Hematopoietic multipotent progenitor cell treated with erythropoietin and hydrocortisone succinate and interleukin-3 and kit ligand, for 4 days (in vitro differentiated cells): ENCODE measurements at places on chromosomes 5 and 9.

- no peak for DNase-seq
These were observed 241.7 kb upstream of the KCNN2 start for GRCh38 chr5:114120166-114120565.

- no peak for DNase-seq
These were observed 96.1 kb downstream of the OTULIN start for GRCh38 chr5:14760548-14761002.

DNA sequence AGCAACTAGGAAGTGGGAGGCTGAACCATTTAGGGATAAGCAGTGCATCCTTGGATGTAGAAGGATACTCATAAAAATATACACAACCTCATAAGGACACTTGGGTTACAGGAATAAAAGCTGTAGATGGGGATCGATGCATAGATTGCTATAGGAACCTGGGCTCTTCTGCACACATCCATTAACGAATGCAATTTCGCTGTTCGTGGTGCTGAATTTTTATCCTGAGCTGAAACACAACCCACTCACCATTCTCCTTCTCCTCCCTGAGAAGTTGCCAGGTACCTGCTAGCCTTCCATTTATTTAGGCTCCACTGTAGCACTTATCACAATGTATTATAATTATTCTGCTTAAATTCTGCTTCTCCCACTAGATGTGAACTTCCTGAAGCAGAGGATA, 320.6 kb upstream of the BRINP1 start:
- peak; percentile 15 for DNase-seq

DNA sequence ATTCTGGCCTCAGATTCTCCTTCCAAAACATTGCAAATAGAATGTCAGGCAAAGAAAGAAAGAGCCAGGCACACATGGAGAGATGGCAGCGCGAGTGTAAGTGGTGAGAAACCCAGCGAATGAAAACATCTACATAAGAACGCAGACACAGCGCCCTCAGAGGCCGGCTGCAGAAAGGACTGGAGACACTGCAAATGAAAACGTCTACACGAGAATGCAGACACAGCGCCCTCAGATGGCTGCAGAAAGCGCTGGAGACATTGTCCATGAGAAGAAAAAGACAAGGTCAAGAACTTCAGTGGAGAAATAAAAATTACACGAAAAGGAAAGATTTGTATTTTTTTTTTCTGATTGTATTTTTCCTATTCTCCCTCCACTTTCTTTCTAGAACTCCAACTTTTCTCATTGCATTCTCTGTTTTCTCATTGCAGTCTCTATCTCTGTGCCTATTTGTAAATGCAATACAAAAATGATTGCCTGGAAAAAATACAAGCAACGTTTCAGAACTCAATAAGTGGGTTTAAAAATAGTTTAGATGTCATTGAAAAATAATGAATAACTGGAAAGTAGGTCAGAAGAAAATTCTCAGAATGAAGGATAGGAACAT, 117.9 kb upstream of the LPCAT1 start:
- DNase-seq: peak; percentile 95

GRCh38 chr5:135535820-135536801, at the start of gene NEUROG1:
NEUROG1 (minus strand) TSS chr5:135535964; CDS start chr5:135535690, 274 bp downstream.
- peak; percentile 66 for DNase-seq

- no peak for DNase-seq
These were observed 70.3 kb downstream of the RIGI start for GRCh38 chr9:32455738-32456137.

GRCh38 chr5:6758236-6758635, 45.0 kb downstream of the TENT4A start:
- DNase-seq: no peak

GRCh38 chr9:88872192-88872946, 118.9 kb upstream of the S1PR3 start:
- DNase-seq: no peak

GRCh38 chr5:111869681-111870080, 112.7 kb upstream of the NREP start:
- no peak for DNase-seq

- DNase-seq: no peak
These were observed 155.3 kb downstream of the MACROH2A1 start for GRCh38 chr5:135243556-135244285.

GRCh38 chr9:90034071-90034470, 429.3 kb downstream of the GADD45G start:
- DNase-seq: no peak

- no peak for DNase-seq
These were observed 1654.2 kb upstream of the WWC1 start for GRCh38 chr5:166637295-166637694.

DNA sequence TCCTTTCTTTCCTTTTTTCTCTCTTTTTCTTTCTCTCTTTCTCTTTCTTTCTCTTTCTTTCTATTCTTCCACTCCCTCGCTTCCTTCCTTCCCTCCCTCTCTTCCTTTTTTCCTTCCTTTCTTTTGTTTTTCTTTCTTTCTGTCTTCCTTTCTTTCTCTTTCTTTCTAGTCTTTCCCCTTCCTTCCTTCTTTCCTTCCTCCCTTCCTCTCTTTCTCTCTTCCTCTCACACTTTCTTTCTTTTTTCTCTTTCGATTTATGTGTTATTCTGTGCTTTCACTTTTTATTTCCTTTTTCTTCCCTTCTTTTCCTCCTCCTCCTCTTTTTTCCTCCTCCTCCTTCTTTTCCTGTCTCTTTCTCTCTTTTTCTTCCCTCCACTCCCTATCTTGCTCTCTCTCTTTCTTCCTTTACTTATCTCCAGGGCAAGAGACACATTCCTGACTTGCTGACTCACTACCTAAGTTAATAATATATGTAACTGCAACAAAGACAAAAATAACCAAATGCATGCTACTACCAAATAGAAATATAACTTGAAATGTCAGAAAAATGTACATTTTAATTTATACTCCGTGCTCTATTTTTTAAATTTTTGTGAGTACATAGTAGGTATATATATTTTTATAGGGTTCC, 445.5 kb downstream of the GABRG2 start:
- DNase-seq: no peak

DNA sequence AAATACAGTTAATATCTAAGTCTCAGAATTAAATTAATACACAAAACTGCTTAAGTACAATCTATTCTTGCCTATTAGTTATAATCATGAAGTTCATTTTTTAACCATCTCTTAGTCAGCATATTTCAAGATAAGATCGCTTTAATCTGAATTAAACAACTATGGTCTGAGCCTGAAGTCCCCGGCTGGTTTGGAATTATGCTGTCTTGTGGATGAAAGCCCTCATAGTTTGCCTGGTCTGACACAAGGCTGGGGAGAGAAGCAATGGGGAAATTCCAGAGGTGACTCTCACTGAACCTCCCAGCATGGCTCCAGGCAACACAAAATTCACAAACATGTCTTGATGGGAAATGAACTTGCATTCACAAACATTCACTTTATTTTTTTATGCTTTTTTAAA, 28.0 kb upstream of the GRAMD2B start:
- no peak for DNase-seq

DNA sequence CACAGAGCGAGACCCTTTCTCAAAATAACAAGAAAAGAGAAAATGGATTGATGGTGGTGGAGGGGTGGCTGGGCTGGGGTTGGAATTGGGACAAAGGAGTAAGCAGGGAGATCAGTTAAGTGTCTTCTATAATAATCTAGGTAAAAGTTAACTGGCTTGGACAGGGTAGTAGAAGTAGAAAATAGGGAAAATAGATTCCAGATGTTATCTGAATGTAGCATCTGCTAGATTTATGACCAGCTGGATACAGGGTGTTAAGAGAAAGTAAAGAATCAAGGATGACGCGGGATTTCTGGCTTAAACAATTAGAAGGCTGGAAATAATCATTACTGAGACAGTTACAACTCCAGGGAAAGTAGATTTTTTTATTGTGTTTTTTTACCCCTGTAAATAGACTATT, 13.0 kb downstream of the PPP6C start:
- DNase-seq: no peak

DNA sequence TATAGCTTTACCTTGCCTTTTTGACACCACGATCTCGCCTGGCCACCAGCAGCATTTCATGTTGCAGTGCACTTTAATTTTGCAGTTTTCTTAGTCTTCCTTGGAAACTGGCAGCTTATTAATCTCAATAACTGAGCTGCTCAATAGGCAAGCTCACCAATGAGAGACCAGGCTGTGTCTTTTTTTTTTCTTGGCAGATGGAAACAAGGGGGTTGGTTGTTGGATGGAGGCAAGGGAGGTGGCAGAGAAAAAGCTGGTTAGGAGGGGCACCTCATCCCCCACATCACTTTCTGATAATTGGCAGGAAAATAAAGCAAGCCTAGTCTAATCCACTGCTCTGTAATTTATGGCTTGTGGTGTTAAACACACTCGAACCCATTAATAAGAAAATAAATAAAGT, 324.5 kb upstream of the WWC1 start:
- no peak for DNase-seq

GRCh38 chr5:10469253-10470050, 27.8 kb downstream of the ROPN1L start:
- no peak for DNase-seq
